ENCODE measurements at places on chromosomes 3 and 15.

DNA sequence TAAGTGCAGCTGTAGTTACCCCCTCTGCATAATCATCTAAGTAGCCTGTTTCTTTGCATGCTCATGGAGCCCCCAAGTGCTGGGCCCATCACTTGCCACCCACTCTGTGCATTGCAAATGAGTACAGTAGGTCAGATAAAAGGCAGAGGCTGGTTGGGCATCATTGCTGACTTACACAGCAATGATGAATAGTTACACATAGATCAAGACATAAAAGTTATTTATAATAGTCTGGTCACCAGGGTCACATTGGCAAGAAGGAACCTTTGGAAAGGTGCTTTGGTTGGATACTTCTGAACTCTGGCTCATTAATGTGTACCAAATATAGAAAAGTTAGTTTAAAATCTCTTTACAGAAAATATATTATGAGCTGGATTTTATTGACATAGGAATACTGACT is 111.6 kb downstream of the MITF start:
- no peak for DNase-seq

DNA sequence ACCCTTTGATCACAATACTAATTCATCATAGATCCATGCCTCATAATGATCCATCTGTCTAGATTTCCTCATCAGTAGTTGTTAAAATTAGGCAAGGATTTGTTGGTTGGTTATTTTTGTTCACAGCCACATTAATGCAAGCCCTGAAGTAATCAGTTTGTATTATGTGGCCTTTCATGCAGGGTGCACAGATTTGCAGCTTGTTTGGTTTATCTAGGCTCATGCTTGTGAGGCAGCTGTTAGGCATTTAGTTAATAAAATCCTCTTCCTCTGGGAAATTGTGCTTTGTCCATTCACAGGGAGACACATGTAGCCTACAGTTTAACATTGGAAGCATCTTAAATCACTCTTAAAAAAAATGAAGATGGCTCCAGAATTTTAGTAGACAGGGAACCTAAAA is 162.8 kb upstream of the ZNF385D start:
- peak; percentile 80 for DNase-seq

DNA sequence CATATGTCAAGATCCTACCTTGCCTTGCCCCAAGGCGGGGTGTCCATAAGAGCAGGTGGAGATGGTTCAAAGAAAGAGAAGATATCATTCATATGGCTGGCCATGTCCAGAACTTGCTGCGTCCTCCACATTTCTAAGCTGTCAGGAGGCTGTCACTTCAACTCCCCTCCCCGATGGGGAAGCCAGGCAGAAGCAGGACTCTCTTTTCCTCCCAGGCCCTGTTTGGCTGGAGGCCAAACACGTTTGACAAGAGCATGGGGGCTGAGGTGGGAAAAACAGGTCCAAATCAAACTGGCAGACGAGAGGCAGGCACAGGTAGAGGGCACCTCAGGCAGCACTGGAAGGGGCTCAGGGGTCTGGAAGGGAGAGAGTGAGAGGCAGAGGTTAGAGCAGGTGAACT is 37.7 kb downstream of the MESD start:
- no peak for DNase-seq

- no peak for DNase-seq
Observed at GRCh38 chr3:138284957-138285477, 44.6 kb downstream of the NME9 start.

DNA sequence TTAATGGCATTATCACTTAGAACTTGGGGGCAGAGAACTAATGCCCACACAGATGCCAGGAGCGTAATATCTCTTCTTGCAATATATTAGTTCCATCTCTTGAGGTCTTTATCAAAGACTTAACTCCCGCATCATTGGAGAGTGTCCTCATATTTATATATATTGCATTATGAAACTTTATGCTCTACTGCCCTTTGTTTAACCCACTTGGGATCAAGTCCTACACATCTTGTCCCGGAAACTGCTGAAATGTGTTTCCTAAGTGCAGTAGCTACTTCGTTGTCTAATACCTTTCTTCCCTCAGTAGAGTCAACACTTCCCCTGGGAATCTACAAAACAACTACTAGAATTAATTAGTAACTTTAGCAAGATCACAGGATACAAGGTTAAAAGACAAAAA is 1029.2 kb downstream of the OTOL1 start:
- no peak for DNase-seq

DNA sequence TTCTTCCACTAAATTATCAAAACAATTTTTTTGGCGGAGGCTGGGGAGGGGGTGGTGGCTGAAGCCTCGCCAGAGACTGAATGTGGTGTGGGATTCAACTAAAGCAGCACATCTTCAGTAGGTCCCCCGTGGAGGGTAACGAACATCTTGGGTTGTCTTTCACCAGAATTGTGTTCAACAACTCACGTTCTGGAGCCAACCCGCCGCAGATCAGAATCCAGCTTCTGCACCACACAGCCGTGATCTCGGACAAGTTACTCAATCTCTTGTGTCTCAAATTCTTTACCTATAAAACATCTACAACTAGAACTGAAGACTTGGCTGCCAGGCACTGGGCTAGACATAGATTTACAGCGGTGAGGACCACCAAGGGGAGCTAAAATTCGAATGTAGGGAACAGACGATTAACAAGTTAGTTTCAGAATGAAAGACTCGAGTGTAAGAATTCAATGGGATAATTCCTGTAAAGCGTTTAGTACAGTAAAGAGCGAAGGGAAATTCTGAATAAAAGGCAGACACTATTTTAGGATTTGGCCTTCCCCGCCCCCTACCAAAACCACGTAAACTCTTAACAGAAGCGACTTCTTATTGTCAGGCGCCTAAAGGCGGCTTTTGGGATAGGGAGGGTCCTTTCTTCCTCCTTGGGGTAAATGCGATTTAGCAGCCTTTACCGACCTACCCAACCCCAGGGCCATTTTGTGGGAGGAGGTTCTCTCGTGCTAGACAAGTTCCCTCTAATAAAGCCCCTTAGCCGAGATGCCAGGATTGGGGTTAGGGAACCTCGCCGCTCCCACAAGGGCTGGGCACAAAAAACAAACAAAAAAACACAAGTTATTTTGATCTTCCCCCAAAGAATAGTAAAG is 697 bp upstream of the RAB5A start:
- DNase-seq: peak; percentile 2

All from fibroblast of skin of back (primary cell).